ENCODE measurements at places on chromosomes 13 and 19. TPM values are rescaled to one million over a fixed set of nuclear protein-coding genes. Genes with fewer than 3 reads are reported as not detected.

DNA sequence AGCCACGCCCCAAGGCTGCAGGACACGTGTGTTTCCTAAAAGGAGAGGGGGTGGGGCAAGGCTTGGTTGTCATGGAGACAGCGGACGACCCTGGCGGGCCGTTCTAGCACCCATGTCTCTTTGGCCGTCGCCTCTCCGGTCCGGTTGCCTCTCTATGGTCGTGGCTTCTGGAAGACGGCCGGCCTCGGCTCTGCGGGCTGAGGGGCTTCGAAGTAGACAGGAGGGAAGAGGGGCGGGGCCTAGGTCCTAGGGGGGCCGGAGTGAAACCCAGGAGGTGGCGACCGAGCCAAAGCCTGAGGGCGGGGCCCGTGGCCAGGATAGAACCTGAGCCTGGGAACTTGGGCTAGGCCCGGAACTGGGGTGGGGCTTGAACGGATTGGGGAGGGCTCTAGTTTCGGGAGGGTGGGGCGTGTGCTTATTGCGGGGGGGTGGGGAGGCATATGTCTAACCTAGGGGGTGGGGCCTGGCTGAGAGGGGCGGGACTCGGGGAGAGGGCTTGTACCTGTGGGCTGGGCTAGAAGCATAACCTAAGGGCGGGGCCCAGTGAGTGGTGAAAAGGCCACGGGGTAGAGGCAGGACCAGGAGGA is 750 bp upstream of the SLC27A1 start:
- DNase-seq: peak; percentile 97

DNA sequence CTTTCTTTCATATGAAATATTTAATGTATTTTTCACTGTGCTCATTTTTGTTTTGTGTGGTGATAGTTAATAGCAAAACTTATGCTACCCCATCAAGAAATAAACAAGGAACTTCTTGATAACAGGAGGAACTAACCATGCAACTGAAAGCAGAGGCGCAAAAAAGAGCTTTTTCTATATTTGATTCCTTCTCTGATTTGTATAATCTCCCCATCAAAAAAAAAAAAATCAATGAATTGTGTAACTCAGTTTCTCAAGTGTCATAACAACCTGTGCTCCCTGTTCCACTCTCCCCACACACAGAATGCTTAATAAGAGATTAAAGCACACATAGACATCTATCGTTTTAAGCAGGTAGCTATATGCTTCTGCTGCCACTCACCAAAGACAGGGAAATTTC is 67.3 kb upstream of the MED4 start:
- DNase-seq: no peak

DNA sequence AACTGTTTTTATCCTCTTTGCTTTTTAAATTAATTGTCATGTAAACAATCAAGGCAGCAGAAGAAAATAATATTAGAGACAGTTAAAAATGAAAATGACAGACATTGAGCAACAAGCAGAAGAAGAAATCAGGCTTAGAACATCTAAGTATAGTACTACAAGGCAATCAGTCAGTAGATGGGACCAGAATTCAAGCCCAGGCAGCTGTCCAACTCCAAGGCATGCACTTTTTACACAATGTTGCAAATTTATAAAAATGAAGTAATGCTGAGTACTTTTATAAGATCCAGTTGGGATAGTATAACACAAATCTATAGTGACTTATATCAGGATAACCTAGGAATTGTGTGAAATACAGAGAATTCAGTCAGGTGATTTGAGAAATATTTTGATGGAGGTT is 2815.8 kb downstream of the PCDH9 start:
- no peak for DNase-seq

DNA sequence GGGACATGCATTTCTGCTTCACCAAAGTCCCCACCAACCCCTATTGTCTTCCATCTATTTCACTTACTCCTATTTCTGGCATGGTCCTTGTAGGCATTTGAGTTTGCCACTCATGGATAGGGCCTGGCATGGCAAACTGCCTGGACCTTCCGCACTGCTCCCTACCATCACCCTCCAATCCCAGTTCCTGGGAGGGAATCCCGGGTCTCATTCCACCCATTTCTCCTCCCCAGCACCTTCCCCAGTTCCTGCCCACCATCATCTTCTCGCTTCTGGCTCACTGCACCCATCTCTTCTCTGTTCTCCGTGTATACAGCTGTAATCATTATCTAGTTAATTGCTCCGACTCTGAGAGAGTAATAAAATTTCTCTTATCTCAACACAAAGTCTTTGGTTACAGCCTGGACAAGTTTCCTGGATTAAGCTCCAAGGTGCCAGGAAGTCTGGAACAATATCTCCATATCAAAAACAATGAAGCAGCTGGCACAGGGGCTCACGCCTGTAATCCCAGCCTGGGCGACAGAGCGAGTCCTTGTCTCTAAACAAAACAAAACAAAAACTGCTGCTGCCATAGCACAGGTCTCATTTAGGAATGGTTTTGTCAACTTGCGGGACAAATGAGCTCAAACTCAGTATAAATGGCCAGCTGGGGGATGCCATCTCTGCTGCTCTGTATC is 17.0 kb upstream of the COX7A1 start:
- peak; percentile 63 for DNase-seq

GRCh38 chr19:17090583-17090982 is 15.0 kb downstream of the MYO9B start:
- no peak for DNase-seq

DNA sequence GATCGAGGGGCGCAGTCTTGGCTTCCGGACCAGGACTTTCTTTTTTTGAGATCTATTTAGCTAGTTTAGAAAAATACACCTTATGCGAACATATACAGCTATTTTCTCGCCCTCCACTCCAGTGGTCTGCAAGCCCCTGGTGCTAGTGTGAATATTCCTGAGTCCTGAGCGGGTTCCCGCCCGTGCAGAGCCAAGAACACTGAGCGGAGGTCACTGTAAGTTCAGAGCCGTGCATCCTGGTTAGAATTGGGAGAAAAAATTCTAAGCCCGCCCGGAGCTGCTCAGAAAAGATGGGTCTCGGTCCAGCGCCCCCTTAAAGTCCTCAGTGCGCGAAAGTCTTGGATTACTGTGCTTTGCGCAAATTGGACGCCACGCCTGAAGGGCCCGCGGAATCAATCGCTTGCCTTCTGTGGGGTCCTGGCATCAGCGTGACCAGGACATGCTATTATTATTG is 117.7 kb downstream of the KCNRG start:
- no peak for DNase-seq

GRCh38 chr13:88248393-88248792 is 577.2 kb downstream of the SLITRK5 start:
- DNase-seq: no peak

- DNase-seq: no peak
These were observed 2.1 kb downstream of the TM6SF2 start for GRCh38 chr19:19270749-19271571.

DNA sequence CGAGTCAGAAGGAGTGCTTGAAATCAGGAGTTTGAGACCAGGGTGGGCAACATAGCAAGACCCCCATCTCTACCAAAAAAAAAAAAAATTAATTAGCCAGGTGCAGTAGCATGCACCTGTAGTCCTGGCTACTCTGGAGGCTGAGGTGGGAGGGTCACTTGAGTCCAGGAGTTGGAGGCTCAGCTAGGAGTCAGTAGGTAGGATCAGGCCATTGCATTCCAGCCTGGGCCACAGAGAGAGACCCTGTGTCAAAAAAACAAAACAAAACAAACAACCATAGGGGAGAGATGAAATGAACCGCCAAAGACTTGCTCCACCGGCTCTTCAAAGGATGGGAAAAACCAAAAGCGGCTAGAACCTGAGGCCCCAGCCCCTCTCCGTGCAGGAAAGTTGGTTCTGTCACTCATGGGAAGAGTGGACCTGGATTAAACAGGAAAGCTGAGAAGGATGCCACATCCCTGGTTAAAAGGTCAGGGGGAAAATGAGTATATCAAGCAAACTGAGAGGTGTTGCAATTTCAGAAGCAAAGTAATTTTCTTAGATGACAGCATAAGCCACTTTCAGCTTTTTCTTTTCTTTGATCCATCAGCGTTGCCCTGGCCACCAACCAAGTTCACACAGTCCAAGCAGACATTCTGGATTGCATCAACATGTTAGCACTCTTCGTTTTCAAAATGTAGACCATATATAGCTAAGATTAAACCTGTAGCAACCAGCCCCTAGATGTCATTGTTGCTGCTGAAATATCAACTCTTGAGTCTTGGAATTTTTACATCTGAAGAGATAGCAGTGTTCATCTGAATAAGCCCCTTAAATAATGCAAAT is 8.9 kb upstream of the ZNF507 start:
- DNase-seq: no peak

- no peak for DNase-seq
These were observed 1227.4 kb downstream of the PCDH17 start for GRCh38 chr13:58858870-58859371.

DNA sequence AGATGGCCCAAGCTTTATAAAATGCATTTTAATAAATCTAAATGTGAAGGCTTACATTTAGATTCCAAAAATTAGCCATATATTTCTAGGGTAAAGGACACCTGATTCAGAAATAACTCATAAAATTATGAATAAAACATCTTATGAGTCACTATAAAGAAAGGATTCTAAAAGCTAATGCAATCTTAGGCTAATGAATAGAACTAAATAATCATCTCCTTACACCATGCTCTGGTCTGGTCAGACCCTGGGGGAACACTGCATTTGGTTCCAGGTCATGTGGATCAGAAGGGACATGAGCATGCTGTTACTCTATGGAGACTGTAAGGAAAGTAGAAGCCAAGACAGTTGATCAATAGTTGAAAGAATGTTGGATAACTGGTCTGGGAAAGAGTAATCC is 370.4 kb downstream of the NDFIP2 start:
- DNase-seq: no peak

DNA sequence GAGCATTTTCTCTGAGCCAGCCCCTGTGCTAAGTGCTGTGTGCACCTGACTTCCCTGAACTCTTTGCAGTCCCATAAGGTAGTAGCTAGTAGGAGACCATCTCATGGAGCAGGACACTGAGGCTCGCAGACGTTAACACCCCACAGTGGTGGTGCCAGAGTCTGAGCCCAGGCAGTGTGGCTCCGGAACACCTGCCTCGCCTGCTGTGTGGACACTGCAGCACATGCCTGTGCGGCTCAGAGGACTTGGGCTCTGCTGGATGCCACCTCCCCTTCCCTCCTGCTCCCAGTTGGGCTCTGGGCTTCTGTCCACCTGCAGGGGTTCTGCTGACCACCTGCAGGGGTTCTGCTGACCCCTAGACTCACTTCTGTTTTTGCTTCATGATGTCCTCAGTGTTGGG is 27.0 kb upstream of the SIGLEC11 start:
- no peak for DNase-seq

DNA sequence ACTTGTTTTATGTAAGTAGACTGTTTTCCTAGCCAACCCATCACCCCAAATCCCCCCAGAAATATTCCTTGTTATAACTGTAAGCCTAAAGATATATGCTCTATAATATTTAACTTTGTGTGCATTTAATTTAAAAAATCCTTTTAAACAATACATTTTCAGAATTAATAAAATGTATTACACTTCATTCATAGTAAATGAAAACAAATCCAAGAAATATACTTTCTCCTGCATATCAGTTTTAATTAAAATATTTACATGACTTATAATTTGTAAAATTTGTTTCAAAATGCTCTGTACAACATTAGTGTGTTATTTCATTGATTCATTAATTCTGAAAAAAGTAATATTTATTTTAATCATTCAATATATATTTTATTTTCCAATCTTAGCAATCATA is 669.1 kb upstream of the PCDH20 start:
- DNase-seq: no peak

GRCh38 chr19:47419789-47420188 is 462 bp upstream of the MEIS3 start:
- DNase-seq: no peak

GRCh38 chr19:11208561-11209471 is 11.5 kb upstream of the KANK2 start:
- DNase-seq: peak; percentile 20

- DNase-seq: no peak
These were observed 875.0 kb downstream of the SLITRK1 start for GRCh38 chr13:83007226-83007625.

DNA sequence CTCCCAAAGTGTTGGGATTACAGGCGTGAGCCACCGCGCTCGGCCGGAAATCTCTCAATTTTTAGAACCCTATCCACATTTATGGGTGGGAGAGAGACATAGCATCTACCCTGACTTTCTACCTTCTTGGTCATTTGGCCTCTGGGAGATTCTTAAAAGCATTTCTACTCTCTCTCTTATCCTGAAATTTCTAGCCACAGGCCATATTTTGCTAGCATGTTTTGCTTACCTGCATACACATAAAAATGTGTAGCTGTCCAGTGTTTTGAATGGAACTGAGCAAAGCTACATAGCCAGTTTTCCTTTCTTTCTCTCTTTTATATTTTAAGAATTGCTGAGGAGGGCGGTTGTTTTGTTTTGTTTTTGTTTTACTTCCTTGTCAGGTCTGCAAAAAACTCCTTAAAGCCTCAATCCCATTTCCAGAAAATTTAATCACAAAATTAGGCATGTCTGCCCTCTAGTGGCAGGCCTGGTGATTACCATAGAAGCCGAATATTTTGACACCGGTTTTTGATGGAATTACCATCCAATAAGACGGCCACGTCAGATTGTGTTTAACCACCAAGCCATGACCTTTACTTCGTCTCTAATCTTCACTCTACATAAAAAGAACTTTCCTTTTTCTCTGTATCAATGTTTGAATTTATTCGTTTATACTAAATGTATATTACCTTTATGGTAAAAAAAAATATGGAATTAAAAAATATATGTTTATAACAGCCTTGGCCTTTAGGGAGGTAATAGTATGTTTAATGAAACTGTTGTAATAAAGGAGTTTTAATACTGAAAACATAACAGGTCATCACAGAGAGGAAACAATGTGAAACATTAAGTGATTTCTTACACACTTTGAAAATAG is 34.4 kb upstream of the OXGR1 start:
- peak; percentile 71 for DNase-seq

GRCh38 chr19:14544977-14545715 is 15.8 kb downstream of the TECR start:
- DNase-seq: peak; percentile 99

GRCh38 chr13:41017817-41018601 is 1.1 kb downstream of the ELF1 start:
- DNase-seq: no peak

GRCh38 chr19:10679743-10680142 is 21.5 kb upstream of the QTRT1 start:
- no peak for DNase-seq

Gene CRLF1
- total RNA-seq: 0.11 TPM

Gene SLITRK5
- total RNA-seq: under 0.01 TPM

Gene CYP4F22
- not detected for total RNA-seq

Gene KLK10
- total RNA-seq: not detected

Gene ZNF208
- total RNA-seq: not detected

Gene GIPC1
- total RNA-seq: 141 TPM

Data from myocyte (in vitro differentiated cells).